M059J (cell line): ENCODE measurements at places on chromosomes 2 and 18.
A peak's percentile ranks its signal among the peaks of the same experiment; 100 is the strongest.

DNA sequence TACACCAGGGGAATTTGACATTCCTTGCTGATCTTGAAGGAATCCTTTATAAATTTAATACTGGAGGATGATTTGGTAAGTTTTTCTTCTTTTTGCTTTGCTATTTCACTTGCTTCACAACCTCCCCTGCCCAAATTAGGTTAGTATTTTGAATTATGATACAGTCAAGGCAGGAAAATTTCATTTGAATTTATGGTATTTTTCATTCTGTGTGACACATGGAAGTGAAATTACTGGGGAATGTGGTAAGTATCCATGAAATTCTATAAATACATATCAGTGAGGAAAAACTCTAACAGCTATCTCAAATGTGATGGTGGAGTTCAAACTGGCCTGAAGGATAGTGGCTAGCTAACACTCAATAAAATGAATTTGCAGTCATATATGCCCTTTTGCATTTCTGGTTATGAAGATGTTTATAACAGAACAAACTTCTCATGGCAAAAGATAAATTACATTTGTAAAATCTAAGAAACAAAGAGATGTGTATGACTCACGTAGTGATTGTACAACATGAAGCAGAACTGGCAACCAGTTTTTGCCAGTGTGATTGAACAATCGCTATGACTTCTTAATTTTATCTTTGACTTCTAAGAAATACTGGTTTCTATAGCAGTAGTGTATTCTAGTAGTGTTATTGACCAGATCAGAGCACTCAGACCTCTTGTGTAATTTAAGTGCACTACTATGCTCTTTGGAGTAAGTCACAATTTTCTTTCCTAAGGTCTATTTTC lies 152.6 kb downstream of the IKZF2 start:
- DNase-seq: no peak

GRCh38 chr2:42792583-42793333 lies at the start of gene HAAO:
TSS of gene HAAO (minus strand) at chr2:42792583. CDS start at chr2:42792536, 47 bp downstream.
- DNase-seq: no peak

GRCh38 chr2:170202437-170202836 lies 24.5 kb downstream of the MYO3B start:
- DNase-seq: no peak

DNA sequence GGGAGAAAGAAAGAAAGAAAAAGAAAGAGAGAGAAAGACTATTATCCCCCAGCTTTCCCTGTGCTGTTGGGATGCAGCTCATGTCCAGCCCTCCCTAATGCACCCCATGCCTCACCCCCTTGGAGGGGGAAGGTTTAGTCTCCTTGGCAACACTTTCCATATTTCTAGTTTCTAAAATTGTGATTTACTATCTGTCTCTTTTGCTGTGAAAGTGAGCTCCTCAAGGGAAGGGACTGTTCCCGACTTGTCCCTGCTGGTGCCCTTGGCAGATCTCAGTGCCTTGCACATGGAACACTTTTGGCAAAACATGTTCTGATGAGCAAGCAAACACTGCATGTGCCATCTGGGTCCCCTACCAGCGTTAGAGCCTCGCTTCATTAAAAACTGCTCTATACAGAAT lies 11.7 kb upstream of the NAPG start:
- DNase-seq: no peak

DNA sequence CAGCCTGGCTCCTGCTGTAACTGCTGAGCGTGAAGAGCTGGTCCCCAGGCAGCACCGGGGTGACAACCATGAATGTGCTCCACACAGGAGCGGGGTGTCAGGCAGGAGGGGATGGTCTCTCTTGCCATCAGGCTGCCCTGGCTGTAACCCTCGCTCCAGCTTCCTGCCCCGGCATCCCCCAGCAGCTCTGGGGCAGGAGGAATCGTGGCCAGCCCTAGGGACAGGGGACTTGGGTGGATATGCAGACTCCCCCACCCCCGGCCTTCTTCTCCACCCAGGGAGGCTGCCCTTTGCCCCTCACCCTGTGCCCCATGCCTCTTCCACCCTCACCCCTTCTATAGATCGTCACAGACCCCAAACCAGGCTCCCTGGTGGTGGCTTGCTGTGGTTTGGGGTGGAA lies 69.4 kb upstream of the SMAD7 start:
- no peak for DNase-seq

GRCh38 chr18:47413327-47413726 lies 161.9 kb upstream of the SKOR2 start:
- peak; percentile 27 for DNase-seq

DNA sequence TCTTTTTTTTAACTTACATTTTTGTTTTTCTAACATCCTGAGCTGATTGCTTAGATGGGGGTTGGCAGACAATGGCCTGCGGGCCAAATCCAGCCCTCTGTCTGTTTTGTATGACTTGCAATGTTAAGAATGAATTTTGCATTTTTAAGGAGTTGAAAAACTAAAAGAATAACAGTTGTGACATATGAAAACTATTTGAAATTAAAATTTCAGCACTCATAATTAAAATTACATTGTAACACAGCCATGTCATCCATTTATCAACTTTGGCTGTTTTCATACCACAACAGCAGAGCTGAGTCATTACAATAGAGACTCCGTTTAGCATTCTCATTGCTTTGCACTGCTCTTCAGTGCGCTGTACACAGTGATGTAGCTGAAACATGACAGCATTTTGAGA lies 94.1 kb upstream of the MC4R start:
- DNase-seq: peak; percentile 1

DNA sequence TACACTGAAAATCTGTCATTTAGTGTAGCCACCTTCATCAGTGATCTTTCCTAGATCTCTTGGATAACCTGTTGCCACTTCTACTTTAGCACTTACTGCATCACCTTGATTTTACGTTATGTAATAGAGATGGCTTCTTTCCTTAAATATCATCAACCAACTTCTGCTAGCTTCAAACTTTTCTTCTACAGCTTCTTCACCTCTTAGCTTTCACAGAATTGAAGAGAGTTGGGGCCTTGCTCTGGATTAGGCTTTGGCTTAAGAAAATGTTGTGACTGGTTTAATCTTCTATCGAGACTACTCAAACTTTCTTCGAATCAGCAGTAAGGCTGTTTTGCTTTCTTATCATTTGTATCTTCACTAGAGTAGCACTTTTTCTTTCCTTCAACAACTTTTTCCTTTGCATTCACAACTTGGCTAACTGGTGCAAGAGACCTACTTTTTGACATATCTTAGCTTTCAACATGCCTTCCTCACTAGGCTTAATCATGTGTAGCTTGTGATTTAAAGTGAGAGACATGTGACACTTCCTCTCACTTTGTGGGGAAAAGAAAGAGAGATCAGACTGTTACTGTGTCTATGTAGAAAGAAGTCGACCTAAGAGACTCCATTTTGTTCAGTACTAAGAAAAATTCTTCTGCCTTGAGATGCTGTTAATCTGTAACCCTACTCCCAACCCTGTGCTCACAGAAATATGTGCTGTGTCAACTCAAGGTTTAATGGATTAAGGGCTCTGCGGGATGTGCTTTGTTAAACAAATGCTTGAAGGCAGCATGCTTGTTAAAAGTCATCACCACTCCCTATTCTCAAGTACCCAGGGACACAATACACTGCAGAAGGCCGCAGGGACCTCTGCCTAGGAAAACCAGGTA lies 99.6 kb downstream of the ATL2 start:
- no peak for DNase-seq

GRCh38 chr2:201362396-201362795 lies 5.3 kb upstream of the FLACC1 start:
- DNase-seq: peak; percentile 74

- DNase-seq: no peak
Observed at GRCh38 chr18:69934601-69935265, 12.9 kb downstream of the CD226 start.

GRCh38 chr18:25435149-25435782 lies 83.3 kb upstream of the ZNF521 start:
- DNase-seq: no peak

DNA sequence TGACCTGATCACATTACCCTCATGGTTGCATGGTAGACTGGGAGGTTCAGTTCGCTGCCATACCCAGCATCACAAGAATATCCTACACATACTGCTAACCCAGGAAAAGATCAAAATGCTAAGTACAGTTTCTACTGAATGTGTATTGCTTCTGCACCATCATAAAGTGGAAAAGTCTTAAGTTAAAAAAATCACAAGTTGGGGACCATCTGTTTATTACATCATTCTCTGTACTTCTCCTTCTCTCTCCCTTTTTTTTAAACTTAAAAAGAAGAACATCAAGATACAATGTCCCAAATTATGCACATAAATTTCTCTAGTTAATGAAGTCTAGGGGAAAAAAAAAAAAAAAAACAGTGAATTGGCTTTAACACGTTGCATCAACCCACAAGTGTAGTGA lies 43.3 kb downstream of the NBAS start:
- no peak for DNase-seq

GRCh38 chr2:183543731-183544130 lies 419.5 kb downstream of the NUP35 start:
- DNase-seq: peak; percentile 6

DNA sequence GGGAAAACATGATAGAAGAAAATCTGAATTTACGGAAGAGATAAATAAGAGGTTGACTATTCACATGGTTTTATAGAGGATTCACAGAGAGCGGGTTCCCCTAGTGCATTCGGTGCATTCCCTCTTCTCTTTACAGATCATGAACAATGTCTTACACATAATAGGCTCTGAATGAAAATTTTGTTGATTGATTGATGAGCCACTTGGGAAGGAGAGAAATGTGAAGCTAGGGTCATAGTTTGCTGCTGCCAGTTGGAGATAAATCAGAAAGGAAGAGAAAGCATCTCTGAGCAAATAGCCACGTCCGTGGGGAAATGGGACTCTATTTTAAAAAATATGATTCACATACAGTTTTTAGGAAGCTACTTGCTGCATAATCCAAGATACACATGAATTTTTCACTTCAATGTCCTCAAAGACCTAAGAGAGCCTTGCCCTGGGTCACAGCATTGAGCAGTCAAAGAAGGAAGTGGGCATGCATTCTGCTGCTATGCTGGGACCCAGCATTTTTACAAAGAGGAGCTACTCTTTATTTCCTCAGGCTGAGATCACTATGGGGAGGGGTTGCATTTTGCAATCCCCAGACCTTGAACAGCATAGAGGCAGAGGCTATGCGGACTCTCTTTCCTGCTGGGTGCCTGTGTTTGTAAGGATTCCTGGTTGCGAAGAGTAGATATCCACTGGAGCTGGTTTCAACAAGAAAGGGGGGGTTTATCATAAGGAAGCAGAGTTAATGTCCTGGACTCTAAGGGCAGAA lies 395.3 kb downstream of the TSN start:
- no peak for DNase-seq

GRCh38 chr18:32909798-32910561 lies 137.2 kb upstream of the KLHL14 start:
- DNase-seq: no peak

GRCh38 chr18:8910186-8910822 lies 192.2 kb upstream of the NDUFV2 start:
- DNase-seq: no peak

GRCh38 chr2:216700088-216700567 lies 4.8 kb upstream of the IGFBP5 start:
- no peak for DNase-seq

DNA sequence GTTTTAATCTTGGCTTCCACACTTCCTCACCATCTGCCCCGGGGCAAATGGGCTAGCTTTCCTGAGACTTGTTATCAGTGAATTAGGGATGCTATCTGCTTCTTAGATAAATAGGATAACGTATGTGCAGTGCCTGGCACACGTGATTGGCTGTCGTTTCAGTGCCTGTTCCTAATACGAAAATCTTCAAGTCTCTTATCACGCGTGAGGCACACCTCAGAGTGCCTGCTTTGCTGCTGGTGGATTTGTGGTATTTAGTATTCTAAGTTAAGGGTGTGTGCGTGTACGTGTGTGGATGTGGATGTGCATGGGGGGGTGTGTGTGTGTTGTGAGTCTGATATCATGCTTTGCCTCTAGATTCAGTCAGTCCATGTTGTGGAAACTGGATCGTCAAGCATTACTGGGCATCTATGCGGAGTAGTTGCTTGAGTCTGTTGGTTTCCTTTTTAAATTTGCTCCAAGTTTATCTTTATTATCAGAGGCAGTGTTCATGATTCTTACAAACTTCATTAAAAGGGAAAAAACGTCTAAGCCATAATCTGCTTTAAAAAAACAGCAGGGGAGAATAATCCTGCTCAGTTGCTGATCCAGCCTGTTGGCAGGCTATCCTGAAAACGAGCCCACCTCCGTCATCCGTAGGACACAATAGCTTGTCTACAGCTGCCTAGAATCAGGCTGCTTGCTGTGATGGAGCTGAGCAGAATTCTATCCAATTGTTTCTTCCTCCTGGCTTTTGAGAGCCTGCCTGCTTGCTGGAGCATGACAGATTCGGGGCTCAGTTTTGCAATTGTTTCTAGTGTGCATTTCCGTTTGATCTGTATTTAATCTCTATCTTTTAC lies 6.6 kb downstream of the SH3RF3 start:
- no peak for DNase-seq

GRCh38 chr2:120820953-120821279 lies 85.2 kb downstream of the GLI2 start:
- peak; percentile 23 for DNase-seq

DNA sequence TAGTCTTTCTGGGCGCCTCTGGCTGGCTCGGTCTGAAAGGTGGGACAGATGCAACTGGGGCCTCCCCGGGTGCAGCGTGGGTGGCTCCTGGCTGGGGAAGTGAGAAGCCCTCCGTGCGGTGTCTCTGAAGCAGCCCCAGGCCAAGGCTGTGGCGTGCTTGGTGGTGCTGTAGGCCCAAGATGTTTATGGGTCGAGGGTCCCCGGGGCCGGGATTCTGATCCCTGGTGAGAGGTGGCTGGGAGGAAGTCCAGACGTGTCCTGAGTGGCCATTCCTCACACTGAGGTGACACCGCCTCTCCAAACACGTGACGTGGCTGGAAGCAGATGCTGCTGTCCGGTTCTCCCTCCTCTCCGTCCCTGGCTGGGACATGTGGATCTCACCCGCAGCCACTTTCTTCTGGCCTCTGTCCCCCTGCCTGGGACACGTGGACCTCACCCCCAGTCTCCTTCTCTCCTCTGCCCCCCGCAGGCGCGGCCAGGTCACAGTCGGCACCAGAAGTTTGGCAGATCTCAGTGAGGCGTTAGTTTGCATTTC lies 12.6 kb downstream of the RTP5 start:
- no peak for DNase-seq

- no peak for DNase-seq
Observed at GRCh38 chr18:44759925-44760342, 79.2 kb downstream of the SETBP1 start.

GRCh38 chr18:67511840-67512239 lies 4.7 kb downstream of the DSEL start:
- no peak for DNase-seq

GRCh38 chr2:105798595-105798994 lies 53.9 kb downstream of the NCK2 start:
- no peak for DNase-seq

- no peak for DNase-seq
Observed at GRCh38 chr2:14423145-14423906, 209.2 kb upstream of the LRATD1 start.
